Muscle of arm (tissue), 14 donors: ENCODE measurements at places on chromosomes 2 and 18. TPM values are rescaled to one million over a fixed set of nuclear protein-coding genes. Genes with fewer than 3 reads are reported as not detected.
A peak's percentile ranks its signal among the peaks of the same experiment; 100 is the strongest.

DNA sequence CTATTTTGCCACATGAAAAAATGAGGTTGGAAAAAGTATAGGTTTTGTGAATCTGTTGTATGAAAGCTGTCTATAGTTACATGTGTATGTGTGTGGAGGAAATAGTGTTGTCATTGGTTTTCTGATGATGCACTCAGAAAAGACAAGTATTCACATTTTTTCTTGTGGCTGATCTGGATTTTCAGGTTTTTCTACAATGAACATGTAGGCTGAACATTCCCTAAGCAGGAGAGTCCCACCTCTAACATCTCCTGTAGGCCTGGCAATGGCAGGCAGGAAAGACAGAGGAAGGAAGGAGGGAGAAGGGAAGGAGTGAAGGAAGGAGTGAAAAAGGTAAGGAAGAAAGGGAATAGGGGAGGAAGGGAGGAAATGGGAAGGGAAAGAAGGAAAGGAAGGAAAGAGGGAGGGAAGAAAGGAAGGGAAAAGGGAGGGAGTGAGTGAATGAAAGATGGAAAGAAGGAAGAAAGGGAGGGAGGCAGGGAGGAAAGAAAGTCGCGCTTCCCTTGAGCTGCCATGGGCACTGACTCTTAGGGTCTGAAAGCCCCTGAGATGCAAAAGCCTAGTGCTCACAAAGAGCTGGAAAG, 495 bp upstream of the IL36RN start:
- no peak for DNase-seq

DNA sequence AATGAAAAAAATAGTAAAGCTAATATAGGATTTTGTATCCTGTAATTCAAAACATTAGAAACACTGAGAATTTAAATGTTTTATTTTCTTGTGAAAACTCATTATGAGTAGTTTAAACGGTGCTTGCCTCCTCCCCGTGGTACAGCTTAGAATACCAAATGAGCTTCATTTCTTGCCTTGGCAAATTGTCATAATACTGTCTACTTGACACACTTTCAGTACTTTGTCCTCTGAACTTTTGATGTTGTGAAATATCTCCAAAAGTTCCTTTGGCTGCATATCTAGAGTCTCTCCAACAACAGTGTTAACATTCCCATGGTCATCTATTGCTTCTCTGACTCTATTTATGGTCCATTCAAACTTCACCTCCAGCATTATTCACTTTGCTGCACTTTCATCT, 61.9 kb upstream of the EPB41L5 start:
- DNase-seq = no peak

DNA sequence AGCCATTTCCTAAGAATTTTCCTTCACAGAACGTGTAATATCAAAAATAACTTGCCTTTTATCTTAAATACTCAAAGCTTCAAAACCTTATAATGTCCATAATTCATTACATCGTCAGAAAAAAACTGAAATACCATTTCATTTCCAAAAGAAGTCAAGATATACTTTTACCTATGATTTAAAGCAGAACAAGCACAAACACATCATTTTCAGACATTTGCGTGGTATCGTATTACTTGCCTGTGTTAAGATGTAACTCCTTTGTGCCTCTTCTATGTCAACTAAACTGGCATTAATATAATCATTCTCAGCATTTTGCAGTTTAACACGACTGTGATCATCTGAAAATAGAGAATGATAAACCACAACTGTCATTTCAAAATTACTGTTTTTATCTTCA, 47.5 kb downstream of the PTPN2 start:
- DNase-seq = no peak

DNA sequence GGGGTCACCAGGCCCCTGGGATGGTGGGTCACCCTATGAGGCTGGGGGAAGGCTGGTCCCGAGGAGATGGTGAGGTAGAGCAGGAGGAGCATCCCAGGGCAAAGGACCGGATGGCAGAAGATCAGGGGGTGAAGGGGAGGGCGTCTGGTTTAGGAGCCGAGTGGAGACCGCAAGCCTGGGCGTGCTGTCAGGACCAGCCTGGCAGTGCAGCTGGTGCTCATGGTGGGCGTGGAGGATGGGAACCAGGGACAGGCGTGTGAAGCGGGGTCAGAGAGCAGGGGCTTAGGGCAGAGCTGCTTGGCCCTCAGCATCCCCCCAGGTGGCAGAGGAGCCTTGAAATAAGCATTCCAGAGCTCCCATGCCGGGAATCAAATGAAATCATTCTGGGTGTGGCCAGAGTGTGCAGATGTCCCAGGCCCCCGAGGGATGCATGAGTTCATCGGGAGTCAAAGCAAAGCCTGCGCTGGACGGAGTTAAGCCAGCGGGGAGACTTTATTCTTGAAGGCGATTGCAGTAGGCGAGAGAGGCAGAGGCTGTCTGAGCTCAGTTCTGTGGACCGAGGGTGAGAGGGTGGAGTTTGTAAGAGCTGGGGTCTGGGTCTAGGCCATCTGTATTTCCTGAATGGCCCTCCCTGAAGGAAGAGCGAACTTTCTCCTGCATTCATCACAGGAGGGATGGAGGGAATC, 33.1 kb upstream of the MBP start:
- DNase-seq = peak; percentile 82

GRCh38 chr2:101873543-101873942, 118.2 kb upstream of the IL1R2 start:
- no peak for DNase-seq

- DNase-seq = no peak
These were observed 1127.4 kb downstream of the RPIA start for GRCh38 chr2:89818873-89819272.

DNA sequence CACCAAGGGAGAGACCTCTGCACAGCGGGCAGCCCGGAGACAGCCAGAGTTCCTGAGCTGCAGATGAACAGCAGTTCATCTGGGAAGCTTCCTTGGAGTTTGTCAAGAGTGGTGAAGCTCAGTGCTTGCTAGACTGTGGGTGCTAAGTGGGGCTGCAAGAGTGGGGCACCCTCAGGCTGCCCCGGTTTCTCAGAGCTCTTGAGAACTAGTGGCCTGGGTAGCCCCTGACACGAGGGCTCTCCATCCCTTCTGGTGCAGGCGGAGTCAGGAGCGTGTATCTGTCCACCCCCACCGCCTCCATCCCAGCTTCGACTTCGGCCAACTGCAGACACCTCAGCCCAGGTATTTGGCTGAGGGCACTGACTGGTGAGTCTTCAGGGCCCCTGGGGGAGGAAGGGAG, 222.0 kb downstream of the LOXHD1 start:
- DNase-seq = no peak

DNA sequence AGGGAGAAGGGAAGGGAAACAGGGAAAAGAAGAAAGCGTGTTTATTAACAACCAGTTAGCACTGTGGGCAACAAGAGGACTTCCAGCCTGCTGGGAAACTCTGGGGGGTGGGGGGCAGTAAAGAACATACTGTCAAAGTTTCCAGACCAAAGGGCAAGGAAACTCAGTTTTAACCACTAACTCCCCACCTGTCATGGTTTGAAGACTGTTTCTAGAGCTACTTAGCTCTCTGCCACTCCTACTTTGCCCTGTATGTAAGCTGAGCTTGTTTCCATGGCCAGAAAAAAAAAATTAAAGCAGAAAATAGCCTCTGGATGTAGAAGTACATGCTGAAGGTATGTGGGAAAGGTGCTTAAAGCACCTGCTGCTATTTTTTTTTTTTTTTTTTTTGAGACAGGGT, 11.0 kb upstream of the PTPN2 start:
- DNase-seq = no peak

DNA sequence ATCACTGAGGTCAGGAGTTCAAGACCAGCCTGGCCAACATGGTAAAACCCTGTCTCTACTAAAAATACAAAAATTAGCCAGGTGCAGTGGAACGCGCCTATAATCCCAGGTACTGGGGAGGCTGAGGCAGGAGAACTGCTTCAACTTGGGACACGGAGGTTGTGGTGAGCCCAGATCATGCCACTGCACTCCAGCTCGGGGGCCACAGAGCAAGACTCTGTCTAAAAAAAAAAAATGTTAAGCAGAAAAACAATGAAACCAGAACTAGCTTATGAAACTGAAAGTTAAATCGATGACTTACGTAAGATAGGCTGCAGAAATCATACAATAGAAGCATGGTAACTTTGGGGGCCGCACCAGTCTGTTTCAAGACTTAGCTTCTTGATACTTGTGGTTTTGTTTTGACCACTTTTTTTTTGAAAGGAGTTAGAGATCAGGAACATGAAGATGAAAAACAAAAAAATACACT, 6.2 kb upstream of the GPR155 start:
- DNase-seq = no peak

DNA sequence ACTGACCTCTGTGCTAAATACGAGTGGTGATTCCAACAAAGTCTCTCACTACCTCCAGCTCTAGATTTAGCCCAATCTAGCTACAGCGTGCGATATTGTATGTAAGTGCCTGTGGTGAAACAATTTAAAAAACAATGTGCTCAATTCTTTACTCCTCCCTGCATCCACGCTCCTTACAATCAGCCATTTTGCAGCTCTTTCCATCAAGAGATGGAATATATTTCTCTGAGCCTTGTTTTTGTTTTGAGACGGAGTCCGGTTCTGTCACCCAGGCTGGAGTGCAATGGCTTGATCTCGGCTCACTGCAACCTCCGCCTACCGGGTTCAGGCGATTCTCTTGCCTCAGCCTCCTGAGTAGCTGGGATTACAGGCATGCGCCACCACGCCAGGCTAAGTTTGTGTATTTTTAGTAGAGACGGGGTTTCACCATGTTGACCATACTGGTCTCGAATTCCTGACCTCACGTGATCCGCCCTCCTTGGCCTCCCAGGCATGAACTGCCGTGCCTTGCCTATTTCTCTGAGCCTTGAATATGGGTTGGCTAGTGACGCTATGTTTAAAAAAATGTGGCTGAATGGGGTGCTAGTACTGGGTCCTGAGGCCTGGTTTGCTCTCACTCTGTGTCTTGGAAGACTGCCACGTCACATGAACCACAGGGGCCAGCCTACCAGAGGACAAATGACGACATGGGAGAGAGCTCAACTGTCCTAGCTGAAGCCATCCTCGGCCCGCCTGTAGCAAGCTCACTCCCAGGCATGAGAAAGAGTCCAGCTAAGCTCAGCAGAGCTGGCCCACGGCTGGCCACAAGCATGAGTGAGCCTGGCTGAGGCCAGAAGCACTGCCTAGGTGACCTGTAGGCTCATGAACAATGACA, 14.8 kb downstream of the WDFY1 start:
- no peak for DNase-seq

DNA sequence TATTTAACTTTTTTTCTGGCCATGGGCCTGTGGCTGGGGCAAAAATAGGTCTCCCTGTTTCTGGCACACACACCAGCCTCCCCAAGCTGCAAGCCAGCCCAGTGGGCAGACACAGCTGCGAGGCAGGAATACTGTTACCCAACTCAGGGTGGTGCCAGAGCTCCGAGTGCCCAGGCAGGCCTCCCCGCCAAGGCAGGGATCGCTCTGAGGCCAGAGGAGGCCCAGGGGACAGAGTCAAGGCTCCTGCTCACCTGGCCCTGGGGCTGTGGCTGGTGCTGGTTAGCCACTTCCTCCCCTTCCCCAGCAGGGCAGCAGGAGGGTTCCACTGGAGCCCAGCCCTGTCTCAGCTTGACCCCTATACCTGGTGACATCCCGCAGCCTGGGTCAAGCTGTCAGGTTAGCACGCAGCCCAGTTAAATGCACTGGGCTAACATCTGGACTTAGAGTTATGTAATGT, 67.1 kb upstream of the EPAS1 start:
- no peak for DNase-seq

The ANKRD30B gene
- polyA plus RNA-seq = not detected

The MRO gene
- 0.34 TPM for polyA plus RNA-seq

The CYS1 gene
- polyA plus RNA-seq = 20.2 TPM

The SERPINB12 gene
- 0.58 TPM for polyA plus RNA-seq
